ENCODE measurements at places on chromosomes 1 and 21.
A peak's percentile ranks its signal among the peaks of the same experiment; 100 is the strongest.

DNA sequence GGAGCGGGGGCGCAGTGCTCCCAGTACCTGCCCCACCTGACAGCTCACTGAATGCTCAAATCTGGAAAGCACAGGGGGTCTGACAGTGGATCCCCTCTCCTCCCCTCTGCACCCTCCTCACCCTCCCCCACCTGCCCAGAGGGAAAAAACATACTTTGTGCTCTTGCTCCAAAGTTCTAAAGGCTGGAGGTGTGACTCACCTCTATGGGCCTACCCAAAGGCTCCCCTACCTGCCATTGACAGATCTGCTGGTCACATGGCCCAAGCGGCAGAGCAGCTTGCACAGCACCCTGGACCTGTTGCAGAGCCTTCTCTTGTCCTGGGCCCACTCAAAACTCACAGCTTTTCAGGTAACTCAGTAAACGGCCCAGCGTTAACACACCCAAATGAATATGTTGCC, 55.7 kb downstream of the ADSS2 start:
- no peak for DNase-seq

GRCh38 chr1:157196245-157196543, 58.0 kb upstream of the ETV3 start:
- DNase-seq: no peak

DNA sequence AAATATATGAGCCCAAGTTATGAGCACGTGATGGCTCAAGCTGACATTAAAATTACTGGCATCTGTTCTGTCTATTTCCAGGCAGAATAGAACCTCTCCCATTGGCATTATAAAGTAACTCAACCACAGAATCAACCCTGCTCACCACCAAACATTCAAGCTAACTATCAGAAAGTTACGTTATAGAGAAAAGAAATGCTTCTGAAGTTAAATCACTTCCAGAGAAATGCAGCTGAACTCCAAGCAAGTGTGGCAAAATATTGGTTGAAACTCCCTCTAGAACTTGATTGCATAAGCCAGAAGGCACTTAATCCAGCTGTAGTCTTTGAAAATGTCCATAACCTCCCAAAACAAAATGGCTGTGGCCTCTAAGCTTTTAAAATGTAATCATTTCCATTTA, 36.2 kb upstream of the UBE2U start:
- DNase-seq: no peak

- DNase-seq: peak; percentile 66
Observed at GRCh38 chr1:202268032-202268431, 73.7 kb downstream of the UBE2T start.

Data from cardiac septum (tissue), 1 donor.